Right lobe of liver (tissue), 6 donors: ENCODE measurements at places on chromosomes 4 and X. TPM values are rescaled to one million over a fixed set of nuclear protein-coding genes. Genes with fewer than 3 reads are reported as not detected.

Gene SH3RF1
- 11.0 TPM for total RNA-seq

Gene COL25A1
- 0.64 TPM for total RNA-seq

Gene PFKFB1
- 15.1 TPM for total RNA-seq

Gene COQ2
- 15.5 TPM for total RNA-seq

Gene PLRG1
- 55.8 TPM for total RNA-seq

Gene CTAG2
- total RNA-seq: not detected

Gene TASL
- total RNA-seq: 1.3 TPM

DNA sequence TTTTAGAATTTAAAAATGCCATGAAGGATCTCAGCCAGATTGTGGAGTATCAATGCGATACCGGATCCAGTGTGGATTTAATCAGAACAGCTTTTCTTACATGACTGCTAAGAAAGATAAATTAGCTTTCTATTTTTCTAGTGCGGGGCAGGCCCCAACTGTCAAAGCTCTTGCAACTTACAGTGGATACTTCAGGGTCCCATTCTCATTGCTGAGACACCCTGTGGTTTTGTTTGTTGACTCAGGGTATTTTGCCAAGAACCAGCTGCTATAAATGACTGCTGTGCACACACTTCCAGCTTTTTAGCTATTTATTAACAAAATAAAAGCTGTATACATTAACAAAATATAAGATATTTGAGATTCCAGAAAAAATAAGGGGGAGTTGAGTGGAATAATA lies 166.4 kb downstream of the DCLK2 start:
- no peak overlapping the region for H3K27ac ChIP-seq
- H3K27me3 ChIP-seq: no peaks in the 10 kb centered on the region
- H3K4me1 ChIP-seq: no peaks in the 10 kb centered on the region
- H3K36me3 ChIP-seq: no peaks in the 10 kb centered on the region
- no peak for DNase-seq
- H3K4me3 ChIP-seq: no peak overlapping the region

GRCh38 chrX:103360092-103360491 lies 3.8 kb downstream of the TCEAL9 start:
- H3K4me1 ChIP-seq: no peaks in the 10 kb centered on the region
- H3K4me3 ChIP-seq: no peak overlapping the region
- peaks cover under 1% of the 10 kb centered on the region for H3K27me3 ChIP-seq
- H3K27ac ChIP-seq: no peak overlapping the region
- no peaks in the 10 kb centered on the region for H3K36me3 ChIP-seq

DNA sequence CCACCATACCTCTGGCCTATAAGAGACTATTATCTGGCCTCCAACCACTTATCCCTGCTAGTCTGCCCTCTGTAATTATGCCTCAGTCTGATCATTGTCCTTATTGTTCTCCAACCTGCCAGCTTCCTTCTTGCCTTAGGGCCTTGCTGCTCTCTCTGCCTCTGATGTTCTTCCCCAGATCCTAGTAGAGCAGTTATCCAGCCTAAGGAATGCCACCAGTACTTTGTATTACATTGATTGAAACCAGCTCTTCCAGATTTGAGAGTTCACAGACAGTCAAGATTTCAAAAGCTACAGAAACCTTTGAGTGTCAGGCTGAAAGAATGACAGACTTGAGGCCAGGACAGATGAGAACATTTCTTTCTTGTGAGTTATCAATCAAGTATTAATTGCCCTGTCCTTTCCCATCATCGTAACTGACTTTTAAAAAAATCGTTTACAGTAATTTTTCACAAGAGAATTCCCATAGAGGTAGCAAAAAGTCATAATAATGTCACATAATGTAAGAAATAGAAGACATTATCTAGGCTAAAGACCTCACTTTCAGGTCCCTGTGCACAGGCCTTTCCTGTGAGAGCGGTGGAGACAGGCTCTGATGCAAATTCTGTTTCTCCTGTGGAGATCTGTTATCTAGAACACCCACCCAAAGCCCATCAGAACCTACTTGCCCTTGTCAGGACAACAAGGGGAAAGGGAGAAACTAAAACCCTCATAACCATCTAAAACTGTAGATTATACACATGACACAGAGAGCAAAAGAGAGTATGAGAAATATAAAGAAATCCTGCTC lies 64.1 kb upstream of the GUCY1A1 start:
- no peak overlapping the region for H3K27ac ChIP-seq
- no peaks in the 10 kb centered on the region for H3K4me1 ChIP-seq
- DNase-seq: no peak

DNA sequence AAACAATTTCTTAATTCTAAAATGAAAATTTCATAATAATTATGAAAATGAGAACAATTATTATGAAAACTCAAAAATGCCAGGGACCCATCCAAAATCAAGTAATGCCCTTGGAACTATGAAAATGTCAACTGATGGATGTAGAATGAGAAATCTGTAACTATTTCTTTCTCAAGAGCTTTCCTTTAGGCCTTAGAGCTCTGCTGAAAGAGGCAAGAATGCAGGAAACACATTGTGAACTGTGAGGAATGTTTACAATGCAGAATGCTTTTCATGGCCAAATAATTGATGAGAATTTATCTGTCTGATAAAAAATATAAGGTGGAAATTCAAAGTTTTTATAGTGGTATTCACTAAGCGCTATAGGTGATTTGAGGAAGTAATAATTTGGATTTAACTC lies 207.1 kb upstream of the PCDH18 start:
- no peak overlapping the region for H3K27ac ChIP-seq
- DNase-seq: no peak
- no peaks in the 10 kb centered on the region for H3K4me1 ChIP-seq

DNA sequence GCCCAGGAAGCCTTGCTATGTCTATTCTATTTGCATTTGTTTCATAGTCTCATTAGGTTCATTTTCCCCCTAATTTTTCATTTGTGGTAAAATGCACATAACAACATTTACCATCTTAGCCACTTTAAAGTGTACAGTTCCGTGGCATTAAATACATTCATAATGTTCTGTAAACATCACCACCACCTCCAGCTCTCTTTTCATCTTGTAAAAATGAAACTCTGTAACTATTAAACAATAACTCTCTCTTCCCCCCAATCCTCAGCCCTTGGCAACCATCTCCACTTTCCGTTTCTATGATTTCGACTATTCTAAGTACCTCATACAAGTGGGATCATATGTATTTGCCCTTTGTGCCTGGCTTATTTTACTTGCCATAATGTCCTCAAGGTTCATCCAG lies 19.9 kb downstream of the ARHGEF38 start:
- DNase-seq: no peak
- H3K4me3 ChIP-seq: no peak overlapping the region
- H3K27me3 ChIP-seq: no peaks in the 10 kb centered on the region
- H3K27ac ChIP-seq: no peak overlapping the region

DNA sequence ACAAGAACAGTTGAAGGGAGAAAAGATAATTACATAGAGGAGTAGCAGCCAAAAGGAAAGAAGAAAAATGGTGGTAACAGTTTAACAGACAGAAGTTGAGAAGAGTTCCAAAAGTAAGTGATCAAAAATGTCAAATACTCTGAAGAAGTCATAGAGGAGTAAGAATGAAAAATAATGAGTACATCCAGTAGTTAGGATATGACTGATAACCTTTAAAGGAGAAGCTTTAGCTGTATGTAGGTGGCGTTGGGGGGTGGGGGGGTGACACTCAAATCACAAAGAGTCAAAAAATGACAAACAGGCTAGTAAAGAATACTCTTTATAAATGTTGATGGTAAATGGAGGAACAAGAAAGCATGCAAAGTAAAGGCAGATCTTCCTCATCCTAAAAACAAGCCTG lies 40.6 kb downstream of the RAB33A start:
- no peaks in the 10 kb centered on the region for H3K4me1 ChIP-seq
- H3K36me3 ChIP-seq: no peaks in the 10 kb centered on the region
- H3K27ac ChIP-seq: no peak overlapping the region
- no peak for DNase-seq
- H3K4me3 ChIP-seq: no peak overlapping the region
- no peaks in the 10 kb centered on the region for H3K27me3 ChIP-seq

DNA sequence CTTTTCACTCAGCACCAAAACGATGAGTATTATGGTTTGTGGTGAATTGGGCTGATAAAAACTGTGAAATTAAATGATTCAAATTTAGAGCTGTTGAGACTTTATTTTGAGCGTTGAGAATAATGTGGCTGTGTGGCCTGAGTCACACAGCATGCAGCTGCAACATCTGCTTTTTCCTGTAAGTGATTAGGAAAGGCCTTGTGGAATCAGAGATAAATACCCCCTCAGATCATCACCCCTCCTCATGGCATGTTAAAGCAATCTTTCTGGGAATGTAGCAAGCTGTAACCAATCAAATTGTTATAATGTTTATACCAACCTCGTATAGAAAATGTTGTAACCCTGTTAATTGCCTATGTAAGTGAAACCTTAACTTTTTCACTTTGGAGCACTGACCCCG lies 90.0 kb upstream of the GRPR start:
- H3K27me3 ChIP-seq: no peaks in the 10 kb centered on the region
- no peaks in the 10 kb centered on the region for H3K4me1 ChIP-seq
- H3K36me3 ChIP-seq: no peaks in the 10 kb centered on the region
- H3K4me3 ChIP-seq: no peak overlapping the region
- DNase-seq: no peak

DNA sequence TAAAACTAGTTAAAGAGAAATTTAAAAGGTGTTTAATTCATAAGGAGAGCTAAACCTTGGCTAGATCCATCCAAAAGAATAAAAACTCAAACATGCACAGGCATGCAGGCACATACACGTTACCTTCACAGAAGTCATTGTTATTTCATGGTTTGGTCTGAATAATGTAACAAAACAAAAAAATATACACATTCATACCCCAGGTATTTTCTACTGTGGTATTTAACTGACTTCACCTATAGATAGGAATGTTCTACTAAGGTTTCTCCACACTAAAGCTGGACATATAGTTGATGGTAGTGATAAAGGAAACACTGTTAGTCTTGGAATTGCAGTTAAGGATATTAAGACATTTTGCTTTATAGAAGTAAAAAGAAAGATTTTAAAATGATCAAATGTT lies 283.6 kb upstream of the PCDH10 start:
- no peak overlapping the region for H3K27ac ChIP-seq
- H3K4me3 ChIP-seq: no peak overlapping the region
- no peaks in the 10 kb centered on the region for H3K36me3 ChIP-seq
- DNase-seq: no peak
- no peaks in the 10 kb centered on the region for H3K27me3 ChIP-seq

DNA sequence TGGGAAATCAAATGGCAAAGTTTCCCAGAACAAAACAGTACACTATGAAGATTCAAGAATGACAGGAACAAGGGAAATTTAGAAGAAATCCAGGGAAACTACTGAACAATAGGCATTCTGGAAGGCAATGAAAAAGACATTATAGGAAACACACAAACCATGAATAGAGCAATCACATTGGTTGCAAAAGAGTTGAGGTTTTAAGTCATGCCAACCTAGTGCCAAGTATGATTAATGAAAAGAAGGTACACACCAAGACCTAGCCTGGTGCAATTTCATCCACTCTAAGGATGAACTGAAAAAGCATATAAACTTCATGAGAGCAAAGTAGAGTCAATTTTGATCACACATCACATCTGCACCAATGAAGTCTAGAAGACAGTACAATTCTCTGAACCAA lies 326.9 kb downstream of the PDHA2 start:
- no peaks in the 10 kb centered on the region for H3K27me3 ChIP-seq
- no peaks in the 10 kb centered on the region for H3K4me1 ChIP-seq
- no peaks in the 10 kb centered on the region for H3K36me3 ChIP-seq
- H3K27ac ChIP-seq: no peak overlapping the region

- H3K27ac ChIP-seq: no peak overlapping the region
- H3K4me1 ChIP-seq: no peaks in the 10 kb centered on the region
- H3K4me3 ChIP-seq: no peak overlapping the region
- H3K27me3 ChIP-seq: no peaks in the 10 kb centered on the region
- no peak for DNase-seq
Observed at GRCh38 chrX:40168480-40169011, 70.8 kb upstream of the BCOR start.

- no peak overlapping the region for H3K27ac ChIP-seq
- no peaks in the 10 kb centered on the region for H3K36me3 ChIP-seq
- no peaks in the 10 kb centered on the region for H3K4me1 ChIP-seq
- H3K4me3 ChIP-seq: no peak overlapping the region
- DNase-seq: no peak
Observed at GRCh38 chr4:171676555-171677215, 136.5 kb upstream of the GALNTL6 start.

GRCh38 chr4:30755346-30755745 lies 35.2 kb downstream of the PCDH7 start:
- H3K36me3 ChIP-seq: no peaks in the 10 kb centered on the region
- no peak overlapping the region for H3K27ac ChIP-seq
- H3K4me1 ChIP-seq: no peaks in the 10 kb centered on the region
- DNase-seq: no peak
- H3K4me3 ChIP-seq: no peak overlapping the region
